Stimulated activated CD8-positive, alpha-beta memory T cell treated with anti-CD3 and anti-CD28 coated beads, Interleukin-15, amount 100 ng/mL, for 4 hours (primary cell): ENCODE measurements at places on chromosomes 7 and 10.

DNA sequence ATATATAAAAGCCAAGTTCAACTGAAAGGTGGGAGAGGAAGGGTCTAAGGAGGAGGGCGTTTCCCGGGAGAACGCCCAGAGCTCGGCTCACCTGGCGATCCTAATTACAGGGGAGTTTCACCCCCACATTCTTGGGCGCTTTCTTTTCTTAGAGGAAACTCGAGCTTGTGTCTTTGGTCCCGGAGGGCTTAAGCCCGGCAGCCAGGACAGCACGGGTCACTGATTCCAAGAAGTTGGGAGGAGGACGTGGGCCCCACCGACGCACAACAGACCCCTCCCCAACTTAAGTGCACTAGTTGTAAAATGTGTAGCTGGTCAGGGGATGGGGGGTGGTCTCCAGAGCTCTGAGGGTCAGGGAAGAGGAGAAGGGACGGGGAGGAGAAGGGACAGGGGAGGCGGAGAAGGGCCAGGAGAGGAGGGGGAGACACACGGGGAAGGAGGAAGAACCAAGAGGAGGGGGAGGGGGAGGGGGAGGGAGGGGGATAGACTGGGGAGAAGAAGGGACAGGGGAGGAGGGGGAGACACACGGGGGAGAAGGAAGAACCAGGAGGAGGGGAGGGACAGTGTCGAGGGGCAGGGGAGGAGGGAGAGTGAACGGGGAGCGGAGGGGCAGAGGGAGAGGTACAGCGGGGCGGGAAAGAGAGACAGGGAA, 874 bp downstream of the BAIAP2L1 start:
- no peak for DNase-seq

DNA sequence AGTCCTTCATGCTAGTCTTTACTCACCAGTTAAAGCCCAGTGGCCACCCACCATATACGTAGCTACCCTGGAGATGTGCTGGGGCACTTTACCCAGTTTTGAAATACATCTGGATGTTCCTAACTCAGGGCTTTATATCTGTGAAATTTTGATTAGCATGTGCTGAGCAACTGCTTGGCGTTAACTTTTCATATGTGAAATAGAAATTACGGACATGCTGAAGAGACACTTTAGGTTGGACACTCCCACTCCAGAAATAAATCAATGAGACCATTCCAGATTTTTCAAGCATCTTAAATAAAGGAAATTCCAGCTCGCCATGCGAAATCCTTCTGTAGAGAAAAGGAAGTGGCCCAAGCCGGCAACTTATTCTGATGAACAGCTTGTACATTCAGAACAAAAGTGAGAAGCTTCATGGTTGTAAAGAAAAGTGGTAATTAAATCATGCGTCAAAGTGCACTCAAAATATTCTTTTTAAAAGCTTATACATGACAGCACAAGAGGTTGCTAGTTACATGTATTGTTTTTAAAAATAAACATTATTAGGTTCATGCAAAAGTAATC, 153.5 kb upstream of the ITGB1 start:
- DNase-seq, result no peak

- no peak for DNase-seq
Observed at GRCh38 chr10:86440874-86441843, 74.6 kb upstream of the GRID1 start.

GRCh38 chr10:119973281-119973680, 80.8 kb downstream of the SEC23IP start:
- no peak for DNase-seq

- DNase-seq, result no peak
Observed at GRCh38 chr10:118692872-118693271, 61.9 kb downstream of the CACUL1 start.

DNA sequence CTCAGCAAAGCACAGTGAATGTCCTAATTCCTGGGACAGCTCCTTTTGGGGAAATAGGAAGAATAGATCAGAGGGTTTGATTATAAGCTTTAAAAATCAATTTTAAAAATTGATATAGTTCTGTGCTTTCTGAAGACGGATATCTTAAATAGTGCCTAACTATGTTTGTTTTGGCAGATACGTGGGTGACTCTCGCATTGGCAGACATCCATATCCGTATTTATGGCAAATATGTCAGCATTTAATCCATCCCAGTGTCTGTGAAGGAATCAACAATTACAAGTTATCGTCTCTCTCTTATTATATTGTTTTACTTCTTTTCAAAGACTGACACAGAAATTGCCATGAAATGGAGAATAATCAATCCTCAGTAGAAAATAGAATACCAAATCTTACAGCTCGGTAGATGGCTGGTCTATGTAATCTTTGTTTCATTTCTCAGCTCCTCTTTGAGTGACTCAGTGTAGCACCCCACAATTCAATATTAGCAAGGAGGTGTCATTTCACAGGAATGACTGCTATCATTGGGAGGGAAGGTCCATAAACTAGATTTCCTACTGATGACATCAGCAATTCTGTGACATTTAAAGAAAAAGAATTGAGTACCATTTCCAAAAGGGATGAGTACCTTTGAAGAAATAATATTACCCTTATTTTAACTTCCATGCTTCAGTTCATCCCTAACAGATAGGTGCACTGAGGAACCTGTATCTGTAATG, 186.4 kb upstream of the NFE2L3 start:
- DNase-seq, result no peak

- DNase-seq, result no peak
Observed at GRCh38 chr7:3955751-3956696, 655.0 kb downstream of the SDK1 start.

DNA sequence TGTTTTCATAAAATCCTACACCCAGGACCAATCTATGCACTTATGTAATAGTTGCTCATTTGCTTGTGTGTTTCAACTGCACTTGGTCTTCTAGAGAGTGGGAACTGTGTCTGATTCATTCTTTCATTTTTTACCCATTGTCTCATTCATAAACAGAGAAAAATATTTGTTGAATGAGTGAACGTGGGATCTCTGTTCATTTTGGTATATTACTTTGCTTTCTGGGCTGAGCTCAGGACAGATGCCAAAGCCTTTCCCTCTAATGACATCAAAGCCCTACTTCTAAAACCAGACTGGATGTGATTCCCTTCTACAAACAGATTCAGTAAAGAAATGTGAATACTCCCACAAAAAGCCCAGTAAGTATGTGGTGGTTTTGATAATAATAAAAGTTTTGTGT, 145.2 kb downstream of the ST7 start:
- no peak for DNase-seq

DNA sequence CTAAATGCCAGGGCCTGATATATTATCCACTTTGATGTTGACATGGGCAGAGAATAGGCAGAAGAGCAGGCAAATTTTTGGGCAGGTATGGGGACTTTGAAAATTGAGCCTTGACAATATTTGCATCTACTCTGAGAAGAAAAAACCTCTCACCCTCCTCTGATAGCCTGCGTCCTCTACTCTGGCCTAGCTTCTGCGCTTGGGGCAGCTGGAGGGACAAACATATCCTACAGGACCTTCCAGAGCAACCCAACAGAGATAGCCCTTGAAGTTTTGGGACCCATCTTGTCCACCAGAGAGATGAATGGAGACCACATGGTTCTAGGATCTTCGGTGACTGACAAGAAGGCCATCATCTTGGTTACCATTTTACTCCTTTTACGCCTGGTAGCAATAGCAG, at the start of gene TAS2R60:
Gene TAS2R60, plus strand, starts transcription at position 301 of the 400 bp plus-strand sequence. Its CDS starts 0 bp downstream, at position 301.
- no peak for DNase-seq

GRCh38 chr7:73702226-73702625, 17.2 kb downstream of the STX1A start:
- no peak for DNase-seq

DNA sequence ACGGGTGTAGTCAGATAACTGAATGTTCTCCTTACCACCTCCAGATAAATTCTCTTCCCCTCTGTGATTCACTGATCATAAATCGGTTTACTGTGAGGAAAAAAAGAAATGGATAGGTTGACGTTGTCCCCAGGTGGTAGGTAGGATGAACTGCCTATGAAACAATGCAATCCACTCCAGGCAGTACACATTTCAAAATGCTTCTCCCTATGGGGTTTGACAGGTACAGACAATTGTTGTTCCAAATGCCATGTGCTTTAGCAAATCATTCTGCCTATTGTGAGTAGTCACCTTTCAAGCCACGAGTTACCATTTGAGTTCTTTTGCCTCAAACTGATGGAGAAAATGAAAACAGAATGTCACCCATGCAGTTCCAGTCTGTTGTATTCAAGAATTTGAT, 21.8 kb downstream of the VIM start:
- no peak for DNase-seq

GRCh38 chr7:112665709-112666108, 124.5 kb downstream of the TMEM168 start:
- DNase-seq, result no peak

GRCh38 chr10:35188954-35189353, 62.3 kb downstream of the CREM start:
- no peak for DNase-seq

GRCh38 chr7:29304756-29305155, 110.2 kb downstream of the CHN2 start:
- DNase-seq, result no peak

GRCh38 chr10:72490951-72491350, 134.9 kb downstream of the MICU1 start:
- no peak for DNase-seq

DNA sequence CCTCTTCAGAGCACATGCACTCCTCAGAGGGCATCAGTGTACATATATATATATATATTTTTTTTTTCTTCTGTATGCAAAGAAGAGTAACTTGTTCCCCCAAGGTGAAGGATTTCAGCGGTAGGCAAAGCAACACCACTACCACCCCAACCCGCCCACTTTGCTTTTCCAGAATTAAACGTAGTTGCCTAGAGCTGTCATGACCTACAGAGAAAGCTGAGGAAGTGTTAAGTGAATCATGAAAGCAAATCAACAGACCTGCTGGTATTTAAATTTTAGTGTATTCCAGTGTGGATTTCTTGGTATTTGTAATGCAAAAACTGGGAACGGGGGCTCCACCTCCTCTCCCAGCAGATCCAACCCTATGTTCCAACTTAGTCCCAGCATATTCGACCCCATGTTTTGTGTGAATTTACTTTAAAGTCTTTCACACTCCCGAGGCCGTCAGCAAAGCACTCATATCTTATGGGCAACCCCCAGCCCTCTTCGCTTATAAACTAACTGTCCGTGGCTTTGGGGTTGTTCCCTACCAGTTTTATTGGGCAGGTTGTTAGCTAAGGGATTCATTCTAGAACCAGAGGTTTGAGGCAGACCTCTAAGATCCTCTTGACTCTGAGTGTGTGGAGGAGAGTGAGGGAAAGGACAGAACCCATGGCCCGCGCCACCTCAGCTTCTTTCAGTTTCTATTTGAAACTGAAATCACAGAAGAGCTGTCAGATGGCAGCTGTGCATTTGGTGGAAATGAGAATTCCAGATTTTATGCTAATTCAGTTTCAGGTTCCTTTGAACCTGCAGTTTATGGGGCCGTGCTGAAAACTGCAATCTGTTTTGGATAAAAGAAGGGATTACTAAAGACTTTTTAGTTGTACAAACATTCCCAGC, 450.2 kb upstream of the GALNT17 start:
- DNase-seq, result no peak

GRCh38 chr7:130395421-130395820, 15.1 kb downstream of the CPA1 start:
- DNase-seq, result no peak

DNA sequence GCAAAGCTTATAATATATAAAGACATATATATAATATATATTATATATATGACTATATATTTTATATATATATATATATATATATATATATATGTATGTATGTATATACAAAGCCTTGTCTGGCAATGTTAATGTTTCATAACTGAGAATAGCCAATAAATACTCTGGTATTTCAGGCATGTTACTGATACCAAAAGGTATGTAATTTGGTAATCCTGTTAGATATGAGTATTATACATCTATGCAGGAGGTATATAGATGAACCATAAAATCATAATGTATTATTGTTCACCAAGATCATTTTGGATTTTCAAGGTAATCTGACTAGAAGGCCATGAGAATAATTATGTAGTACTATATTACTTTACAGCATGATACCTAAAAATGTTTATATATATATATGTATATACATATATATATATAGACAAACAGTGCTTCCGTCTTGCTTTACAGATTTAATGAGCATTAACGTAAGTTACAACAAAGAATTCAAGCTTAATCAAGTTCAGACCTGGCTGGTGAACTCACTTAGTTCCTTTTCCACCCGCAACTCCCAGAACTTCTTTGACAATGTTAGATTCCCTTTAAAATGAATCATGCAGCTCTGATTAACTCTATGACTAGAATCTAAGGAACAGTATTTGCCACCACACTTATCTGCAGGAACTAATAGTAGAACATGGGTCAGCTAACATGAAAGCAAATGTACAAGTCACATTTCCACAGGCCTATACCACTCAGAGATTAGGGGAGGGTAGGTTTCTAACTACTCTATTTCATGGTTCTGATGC, 82.7 kb downstream of the SLC25A13 start:
- DNase-seq, result no peak

DNA sequence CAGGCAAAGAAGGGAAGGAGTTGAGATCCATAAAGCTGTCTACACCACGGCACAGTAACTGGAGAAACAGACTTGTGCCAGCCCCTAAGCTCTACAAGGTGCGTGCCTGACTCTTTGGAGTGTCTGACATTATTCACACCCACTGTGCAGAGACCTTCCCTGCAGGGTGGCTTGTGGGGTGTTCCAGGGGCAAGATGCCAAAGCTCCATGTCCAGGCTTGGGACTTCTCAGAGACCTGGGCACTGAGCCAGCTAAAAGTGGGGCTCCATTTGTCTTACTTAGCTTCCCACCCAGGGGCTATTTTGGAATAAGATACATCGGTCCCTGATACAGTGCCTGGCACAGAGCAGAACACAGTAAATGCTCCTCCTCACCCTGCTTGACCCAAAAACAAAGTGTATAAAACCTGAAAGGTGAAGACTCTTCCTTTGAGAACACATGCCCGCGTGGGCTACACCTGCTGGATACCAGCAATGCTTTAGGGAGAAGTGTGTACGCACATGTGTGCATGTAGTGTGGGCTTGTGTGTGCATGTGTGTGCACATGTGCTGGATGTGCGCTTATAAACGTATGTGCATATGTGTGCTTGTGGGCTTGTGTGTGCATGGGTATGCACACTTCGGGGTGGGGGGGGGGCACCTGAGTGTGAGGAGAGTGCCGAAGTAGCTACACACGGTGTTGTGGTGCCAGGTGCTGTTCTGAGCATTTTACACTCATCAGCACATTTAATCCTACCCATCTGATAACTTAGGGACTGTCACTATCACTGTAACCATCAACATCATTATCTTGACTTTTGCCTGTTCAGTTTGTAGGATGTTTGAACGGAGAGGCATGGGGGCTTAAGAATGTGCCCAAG, 143.0 kb downstream of the ARHGAP22 start:
- DNase-seq, result no peak

DNA sequence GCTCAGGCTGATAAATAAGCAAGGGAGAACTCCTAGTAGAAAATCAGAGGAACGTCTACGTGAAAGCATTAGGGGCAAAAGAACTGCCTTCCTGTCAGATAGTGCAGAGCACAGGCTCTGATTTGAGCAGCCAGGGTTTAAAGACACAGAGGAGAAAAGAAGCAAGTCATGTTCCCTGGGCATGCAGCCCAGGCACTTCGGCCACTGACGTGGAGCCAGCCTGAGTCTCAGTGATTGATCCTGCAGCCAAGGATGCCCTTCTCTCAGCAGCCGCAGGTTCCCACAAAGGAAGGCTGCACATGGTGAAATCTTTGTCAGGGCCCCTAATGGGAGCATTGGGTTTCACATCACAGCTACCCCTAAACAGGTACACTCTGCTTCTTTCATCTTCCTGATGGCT, 161.7 kb upstream of the HPS1 start:
- DNase-seq, result no peak

GRCh38 chr10:25047591-25048301, 31.3 kb downstream of the THNSL1 start:
- DNase-seq, result no peak

- no peak for DNase-seq
Observed at GRCh38 chr7:147305827-147306226, 1189.2 kb downstream of the CNTNAP2 start.
